ENCODE measurements at places on chromosomes 6 and 20.
A peak's percentile ranks its signal among the peaks of the same experiment; 100 is the strongest.

DNA sequence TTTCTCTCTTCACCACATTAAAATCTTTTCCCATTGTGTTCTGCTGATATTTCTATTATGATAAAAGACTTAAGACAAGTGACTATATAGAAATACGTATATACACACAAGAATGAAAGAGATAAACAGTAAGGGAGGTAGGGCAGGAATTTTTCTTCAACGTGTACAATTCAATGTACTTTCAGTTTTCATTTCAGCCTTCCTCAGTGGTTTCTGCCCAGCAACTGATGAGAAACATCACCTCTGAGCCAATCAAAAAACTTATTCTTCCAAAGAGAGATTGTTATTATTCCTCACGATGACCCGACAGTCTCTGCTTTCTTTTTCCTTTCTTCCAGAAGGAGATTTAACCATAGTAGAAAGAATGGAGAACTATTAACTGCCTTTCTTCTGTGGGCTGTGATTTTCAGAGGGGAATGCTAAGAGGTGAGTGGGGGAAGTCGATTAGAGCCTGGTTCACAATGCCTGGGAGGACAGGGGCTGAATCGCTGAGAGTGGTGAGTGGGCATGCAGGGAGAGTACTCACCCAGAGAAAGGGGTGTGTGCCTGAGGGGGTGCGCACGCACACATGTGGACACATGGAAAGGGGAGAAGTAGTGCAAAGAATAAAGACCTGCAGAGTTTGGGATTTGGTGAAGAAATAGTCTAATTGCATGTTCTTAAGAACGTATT, at the start of gene BTN3A1:
BTN3A1 (plus strand) TSS at position 289 of the 672 bp plus-strand sequence. CDS start 3,289 bp downstream, outside the sequence.
- peak; percentile 80 for DNase-seq

DNA sequence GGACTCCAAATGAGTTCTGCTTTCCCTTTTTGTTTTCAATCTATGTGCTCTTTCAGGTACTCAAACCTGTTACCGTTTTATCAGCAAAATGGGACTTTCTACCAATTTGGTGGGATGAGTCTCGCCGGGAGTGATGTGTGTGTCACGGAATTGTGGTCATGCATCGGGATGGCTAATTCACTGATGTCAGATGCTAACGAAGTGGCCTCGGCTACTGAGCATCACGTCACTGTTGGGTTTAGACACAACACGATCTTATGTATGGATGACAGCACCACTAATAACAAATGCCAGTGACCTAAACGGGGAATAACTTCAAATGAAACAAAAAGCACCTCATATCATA, 1.6 kb upstream of the PCK1 start:
- no peak for DNase-seq

DNA sequence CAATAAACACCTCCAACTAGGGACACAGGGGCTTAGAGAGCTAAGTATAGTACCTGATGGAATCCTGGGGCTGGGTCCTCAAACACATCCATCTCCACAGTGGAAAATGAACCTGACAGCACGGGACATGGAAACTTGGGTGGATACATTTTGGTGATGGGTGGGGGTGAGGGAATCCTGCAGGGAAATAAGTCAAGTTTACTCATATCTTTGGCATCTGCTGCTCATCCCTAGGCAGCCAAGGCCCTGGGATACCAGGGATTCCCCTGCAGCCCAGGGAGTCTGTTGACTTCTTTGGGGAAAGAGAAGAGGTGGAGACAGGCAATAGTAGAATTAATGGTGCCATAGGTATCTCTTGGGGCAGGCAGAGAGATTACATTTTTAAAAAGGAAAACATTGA, 6.6 kb downstream of the APOBEC2 start:
- no peak for DNase-seq

GRCh38 chr20:58076405-58076804, 152.0 kb downstream of the ANKRD60 start:
- no peak for DNase-seq

DNA sequence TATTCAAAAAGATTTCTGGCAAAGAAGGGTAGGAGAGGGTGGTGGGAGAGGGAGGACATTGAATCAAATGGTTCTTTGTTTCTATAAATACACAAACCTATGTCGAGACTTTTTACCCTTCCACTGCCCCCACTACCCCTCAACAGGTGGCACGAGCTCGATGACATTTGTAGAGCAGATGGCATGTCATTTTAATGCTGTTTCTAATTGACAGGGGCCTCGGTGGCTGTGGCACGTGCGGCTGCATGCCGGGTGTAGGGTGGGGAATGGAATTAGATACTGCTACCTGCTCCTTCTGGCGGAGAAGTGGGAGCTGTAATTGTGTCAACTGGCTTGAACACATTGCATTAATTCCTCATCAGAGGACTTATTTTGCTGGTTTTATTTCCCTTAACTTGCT, 29.1 kb upstream of the SASH1 start:
- no peak for DNase-seq
